ENCODE measurements at places on chromosomes 12 and 14.

DNA sequence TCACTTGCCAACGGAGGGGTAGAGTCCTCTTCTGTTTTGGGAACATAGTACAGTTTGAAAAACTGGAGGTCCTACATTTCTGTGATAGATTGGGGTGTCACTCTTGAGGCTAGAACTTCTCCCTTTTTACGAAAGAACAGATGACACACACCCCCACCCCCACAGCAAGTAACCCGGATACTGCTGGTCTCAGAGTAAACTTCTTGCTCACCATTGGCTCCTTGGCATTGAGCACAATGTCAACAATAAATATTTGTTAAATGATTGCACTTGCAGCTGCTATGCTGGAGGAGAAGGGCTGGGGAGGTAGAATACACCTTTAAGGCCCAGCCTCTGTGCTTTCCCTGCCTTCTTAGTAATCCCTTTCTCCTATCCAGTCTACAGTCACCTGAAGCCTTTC is 149.8 kb downstream of the TGFB3 start:
- no peak for DNase-seq

- DNase-seq = no peak
These were observed 6.0 kb upstream of the ACVRL1 start for GRCh38 chr12:51901121-51901817.

- no peak for DNase-seq
These were observed 104.3 kb downstream of the DUSP6 start for GRCh38 chr12:89247967-89248366.

- no peak for DNase-seq
These were observed 3.0 kb upstream of the PIGH start for GRCh38 chr14:67602995-67603545.

DNA sequence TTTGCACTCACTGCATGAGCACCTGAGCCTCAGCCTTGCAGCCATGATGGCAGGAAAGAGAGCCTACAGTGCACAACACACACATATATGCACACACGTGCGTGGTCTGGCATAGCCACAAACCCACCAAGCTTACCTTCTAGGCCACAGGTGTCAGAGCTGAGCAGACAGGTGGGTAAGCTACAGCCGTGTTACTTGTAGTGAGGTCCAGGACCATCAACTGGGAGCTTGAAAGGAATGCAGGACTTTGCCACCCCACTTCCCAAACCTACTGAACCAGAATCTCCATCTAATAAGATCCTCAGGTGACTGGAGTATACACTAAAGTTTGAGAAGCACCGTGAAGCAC is 2.7 kb downstream of the ASIC1 start:
- no peak for DNase-seq

GRCh38 chr12:114480337-114481199 is 74.6 kb upstream of the TBX5 start:
- DNase-seq = no peak

GRCh38 chr12:130916241-130916911 is 37.3 kb upstream of the ADGRD1 start:
- DNase-seq = no peak

- DNase-seq = no peak
These were observed 131.8 kb downstream of the KITLG start for GRCh38 chr12:88448337-88448915.

DNA sequence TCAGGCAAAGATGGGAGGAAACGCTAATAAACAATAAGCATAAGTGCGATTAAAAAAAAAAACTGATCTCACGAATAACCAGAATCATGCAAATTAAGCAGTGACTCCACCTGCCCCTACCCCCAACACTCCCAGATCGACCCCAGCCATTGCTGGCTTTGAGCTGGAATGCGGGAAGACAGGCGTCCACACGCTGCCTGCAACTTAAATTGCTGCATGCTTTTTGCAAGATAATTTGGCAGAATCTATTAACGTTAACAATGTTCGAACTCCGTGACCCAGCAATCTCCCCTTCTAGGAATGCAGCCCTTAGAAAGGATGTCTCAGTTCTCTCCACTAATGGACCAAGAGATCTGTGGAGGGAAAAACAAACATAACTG is 935 bp upstream of the CKB start:
- no peak for DNase-seq

GRCh38 chr12:99810718-99811593 is 163.4 kb downstream of the GARIN6 start:
- DNase-seq = peak; percentile 86

GRCh38 chr12:8156845-8157244 is at the start of gene ZNF705A:
TSS of gene ZNF705A (plus strand) at chr12:8157015. CDS start at chr12:8172626, 15,611 bp downstream.
- no peak for DNase-seq

DNA sequence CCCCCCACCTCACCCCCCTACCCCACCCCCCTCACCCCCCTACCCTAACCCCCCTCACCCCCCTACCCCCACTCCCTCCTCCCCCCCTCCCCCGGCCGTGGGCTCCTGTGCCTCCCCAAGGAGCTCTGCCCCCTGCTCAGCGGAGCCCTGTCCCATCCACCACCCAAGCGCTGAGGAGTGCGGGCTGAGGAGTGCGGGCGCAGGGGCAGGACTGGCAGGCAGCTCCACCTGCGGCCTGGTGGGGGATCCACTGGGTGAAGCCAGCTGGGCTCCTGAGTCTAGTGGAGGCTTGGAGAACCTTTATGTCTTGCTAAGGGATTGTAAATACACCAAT is 2.3 kb upstream of the JPH4 start:
- DNase-seq = no peak

- no peak for DNase-seq
These were observed 170.6 kb downstream of the BMP4 start for GRCh38 chr14:53786045-53786444.

DNA sequence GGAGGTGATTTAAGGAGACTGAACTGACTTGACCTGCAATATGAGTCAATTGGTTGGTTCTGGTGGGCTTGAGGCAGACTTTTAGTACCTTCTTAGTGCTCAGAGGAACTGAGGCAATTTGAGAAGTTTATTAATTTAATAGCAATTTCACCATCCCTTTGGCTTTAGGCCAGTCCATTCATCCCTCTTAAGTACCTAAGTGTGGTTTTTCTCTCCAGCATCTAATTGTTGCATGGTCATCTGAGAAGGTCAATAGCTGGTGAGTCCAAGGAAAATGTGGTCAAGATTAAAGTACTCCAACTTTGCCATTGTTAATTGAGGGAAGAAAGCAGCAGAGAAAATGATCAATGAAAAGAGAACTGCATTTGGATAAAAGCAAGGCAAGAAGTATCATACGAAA is 115.4 kb upstream of the DYRK2 start:
- DNase-seq = no peak

- DNase-seq = no peak
These were observed 564.0 kb downstream of the TRHDE start for GRCh38 chr12:72836194-72836593.

- no peak for DNase-seq
These were observed 92.4 kb downstream of the FSCB start for GRCh38 chr14:44414646-44415045.

DNA sequence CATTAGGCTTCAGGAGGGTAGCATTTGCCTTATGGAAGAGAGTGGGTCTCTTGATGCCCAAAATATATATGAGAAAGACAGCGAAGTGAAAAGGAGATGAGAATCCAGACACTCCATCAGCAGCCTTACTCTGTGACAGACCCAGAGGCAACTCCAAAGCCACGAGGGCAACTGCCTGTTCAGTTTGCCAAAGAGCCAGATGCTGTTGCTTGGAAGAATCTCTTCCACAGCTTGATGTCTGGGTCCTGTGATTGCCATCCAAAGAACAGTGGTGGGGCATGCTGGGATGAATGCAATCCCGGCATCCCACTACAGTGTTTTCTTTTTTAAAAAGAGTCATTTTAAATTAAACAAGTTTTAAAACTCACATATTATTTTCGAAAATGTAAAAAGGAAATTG is 10.9 kb upstream of the OTX2 start:
- DNase-seq = no peak

- DNase-seq = no peak
These were observed 620 bp upstream of the NID2 start for GRCh38 chr14:52069307-52070050.

- DNase-seq = peak; percentile 50
These were observed 41.1 kb downstream of the TTLL5 start for GRCh38 chr14:75702122-75702521.

GRCh38 chr12:77842430-77842829 is 11.7 kb downstream of the NAV3 start:
- DNase-seq = no peak

DNA sequence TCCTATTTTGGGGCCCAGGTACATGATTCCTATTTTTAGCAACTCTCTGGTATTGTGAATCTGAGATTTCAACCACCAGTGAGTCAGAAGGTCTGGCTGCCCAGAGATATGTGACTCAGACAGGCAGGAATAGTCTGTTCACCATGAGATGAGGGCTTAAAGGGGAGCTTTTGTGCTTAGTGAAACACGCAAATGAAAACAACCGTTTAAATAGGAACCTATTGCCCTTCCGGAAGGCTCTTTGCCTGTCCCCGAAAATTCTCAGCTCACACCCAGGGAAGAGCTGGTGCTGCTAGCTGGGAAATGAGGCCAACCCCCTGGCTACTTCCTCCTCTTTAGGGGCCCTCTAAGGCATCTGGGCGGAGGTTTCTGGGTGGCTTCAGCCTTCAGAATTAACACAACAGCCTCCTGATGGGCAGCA is 283.6 kb downstream of the CACNA1C start:
- DNase-seq = peak; percentile 16

DNA sequence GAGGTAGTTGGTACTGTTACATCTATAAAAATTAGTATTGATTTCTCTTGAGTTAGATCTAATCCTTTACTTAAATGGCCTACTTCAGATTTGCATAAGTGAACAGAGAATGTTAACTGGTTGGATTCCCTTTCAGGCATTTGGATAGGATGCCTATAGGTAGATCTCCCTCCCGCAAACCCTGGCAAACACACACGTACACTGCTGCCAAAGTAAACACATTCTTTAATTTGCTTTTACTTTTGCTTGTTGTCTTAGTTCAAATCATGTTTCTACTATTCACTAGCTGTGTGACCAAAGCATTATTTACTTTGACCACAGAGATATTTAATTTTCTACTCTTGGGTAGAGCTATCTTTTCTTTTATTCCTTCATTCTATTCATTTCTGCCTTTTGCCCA is 936.1 kb upstream of the FBXO33 start:
- DNase-seq = peak; percentile 10

DNA sequence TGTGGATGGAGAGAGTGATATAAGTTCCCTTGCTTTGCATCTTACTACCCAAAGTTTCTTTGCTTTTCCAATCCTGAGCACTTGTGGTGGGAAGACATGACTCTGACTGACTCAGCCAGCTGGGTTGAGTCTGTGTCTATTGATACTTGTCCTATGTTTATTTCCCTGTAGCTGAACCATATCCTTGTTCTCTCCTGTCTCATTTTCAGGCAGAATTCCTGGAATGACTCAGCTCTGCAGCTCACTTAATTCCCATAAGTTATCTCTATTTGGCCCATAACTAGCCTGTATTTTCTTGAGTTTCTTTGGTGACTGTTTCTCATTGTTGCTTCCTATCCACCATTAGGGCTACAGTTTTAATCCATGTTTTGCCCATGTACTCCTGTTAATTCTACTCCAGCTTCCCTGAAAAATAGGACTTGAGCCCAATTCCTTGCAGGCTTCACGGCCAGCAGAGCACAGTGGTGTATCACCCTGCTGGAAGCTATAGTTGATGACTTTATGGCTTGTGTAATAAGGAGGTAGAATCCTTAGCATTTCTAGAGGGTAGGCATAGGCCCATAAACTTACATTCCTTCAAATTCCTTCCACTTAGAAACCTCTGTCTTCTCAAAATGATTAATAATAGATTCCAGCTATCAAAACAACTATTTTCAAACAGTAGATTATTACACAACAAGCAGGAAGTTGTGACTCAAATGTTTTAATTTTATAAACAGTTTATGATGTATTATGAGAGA is 183.1 kb downstream of the TMTC3 start:
- no peak for DNase-seq

DNA sequence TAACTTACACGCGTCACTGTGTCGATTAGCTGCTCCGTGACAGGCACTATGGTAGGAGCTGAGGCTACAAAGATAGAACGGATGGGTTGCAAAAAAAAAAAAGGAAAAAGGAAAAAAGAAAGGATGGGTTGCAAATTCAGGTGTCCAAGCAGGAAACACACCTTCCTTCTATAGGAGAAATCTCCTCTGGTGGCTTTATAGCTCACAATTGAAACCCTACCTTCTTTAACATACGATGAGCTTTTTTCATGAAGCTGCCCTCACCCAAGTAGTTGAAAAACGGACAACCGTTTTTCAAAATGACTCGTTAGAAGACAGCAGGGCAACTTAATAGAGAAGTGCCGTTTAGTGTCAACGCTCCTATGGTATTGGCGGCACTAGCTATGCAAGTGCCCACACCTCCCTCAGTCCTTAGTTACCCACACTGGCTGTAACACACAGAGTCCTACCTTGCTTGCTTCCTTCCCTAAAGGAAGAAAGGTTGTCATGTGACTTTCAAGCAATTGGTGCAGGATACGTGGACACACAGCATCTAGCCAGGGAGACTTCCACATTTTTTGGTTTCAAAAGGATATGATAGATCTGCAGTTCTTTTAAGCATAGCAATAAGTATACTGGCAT is 682 bp upstream of the TRIP11 start:
- DNase-seq = no peak

DNA sequence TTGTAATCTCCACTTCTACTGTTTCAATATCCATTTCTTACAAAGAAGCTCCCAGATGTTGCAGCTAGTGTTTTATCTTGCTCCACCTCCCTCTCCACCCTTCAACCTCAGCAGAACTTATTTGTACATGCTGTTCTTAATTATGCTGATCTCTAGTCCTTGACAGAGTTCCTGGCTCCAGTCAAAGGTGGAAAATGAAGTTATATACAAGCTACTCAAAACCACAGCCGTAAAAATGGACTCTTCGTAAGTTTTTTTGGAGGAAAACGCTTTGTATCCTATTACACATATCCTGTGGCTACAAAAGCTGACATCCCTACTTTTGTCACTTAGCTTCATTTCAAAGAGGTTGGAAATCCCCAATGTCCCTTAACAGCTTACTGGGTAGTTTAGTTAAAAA is 1.3 kb downstream of the CLEC1A start:
- no peak for DNase-seq

GRCh38 chr12:42473561-42473960 is 116.0 kb downstream of the PRICKLE1 start:
- peak; percentile 18 for DNase-seq

- no peak for DNase-seq
These were observed 5.4 kb upstream of the KRT72 start for GRCh38 chr12:52606581-52607218.

GRCh38 chr12:7806863-7807487 is 17.8 kb downstream of the NANOG start:
- no peak for DNase-seq

GRCh38 chr12:26062566-26062965 is 62.3 kb downstream of the BHLHE41 start:
- DNase-seq = no peak

- DNase-seq = no peak
These were observed 60.8 kb downstream of the R3HDM2 start for GRCh38 chr12:57370072-57370471.

All from NCI-H446 treated with DMSO at 0.1 percent for 48 hours (cell line).